ENCODE measurements at places on chromosomes 5 and 9.

DNA sequence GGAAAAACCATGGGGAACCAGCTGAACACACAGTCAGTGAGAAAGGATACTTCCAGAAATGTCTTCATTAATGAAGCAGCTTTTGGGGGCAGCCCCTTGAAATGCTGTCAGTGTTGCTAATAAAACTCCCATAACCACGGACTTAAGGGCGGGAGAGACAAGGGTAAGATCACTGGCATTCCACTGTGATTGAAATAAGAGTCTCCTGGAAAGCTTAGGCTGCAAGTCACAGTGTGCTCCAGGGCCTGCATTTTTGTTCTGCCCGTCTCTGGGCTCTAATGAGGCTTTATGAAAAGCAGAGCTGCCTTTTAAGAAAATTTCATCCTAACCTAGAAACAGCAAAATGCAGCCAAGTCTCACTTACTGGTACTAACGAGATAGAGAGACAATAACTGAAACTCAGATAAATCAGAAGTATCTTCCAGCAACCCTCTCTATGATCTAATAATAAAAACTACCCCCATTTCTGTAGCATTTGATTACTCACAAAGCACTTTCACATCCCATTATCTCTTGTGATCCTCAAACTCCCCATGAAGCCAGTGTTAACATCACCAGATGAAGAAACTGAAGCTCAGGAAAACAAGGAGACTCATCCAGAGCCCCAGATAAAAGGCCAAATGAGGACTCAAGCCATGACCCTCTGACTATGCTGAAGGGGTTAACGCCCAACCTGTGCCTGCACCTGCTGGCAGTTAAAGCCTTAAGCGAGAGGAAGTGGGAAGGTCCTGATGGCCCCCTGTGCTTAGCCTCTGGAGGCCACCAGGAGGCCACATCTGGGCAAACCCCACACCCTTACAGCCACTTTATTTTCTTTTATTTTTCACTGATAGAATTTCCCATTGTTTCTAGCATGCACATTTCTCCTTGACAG, 37.5 kb downstream of the SPOCK1 start:
- DNase-seq = no peak

- DNase-seq = no peak
These were observed 1.8 kb upstream of the BHMT start for GRCh38 chr5:79109527-79110492.

DNA sequence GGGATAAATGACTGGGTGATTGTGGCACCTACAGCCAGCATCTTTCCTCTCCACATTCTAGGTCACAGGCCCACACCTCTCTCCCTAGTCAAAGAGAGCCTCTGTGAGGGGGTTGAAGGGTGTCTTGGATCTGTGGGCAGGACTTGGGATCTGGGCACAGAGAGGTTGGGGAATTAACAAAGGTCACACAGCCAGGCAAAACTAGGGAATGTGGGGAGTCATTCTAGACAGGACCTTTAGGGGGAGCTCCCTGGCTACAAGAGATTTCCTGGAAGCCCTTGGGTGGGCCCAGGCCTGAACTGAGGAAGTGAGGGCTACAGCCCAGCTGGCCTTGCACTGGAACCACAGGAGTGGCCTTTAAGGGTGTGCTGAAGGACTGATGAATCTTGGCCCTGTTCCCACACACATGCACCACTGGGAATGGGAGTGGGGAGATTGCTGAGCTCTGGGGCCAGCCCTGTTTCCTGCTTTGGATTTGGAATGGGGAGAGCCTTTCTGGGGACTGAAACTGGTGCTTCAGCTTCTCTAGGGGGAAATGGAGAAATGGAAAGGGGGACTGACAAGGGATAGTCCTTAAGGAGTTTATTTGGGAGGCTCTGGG, 12.4 kb upstream of the CXXC5 start:
- DNase-seq = no peak

GRCh38 chr9:79768194-79768593, 196.4 kb downstream of the TLE4 start:
- DNase-seq = no peak

GRCh38 chr9:116979456-116979855, 292.4 kb downstream of the TRIM32 start:
- no peak for DNase-seq

GRCh38 chr9:137127301-137128157, 11.4 kb upstream of the GRIN1 start:
- DNase-seq = no peak

DNA sequence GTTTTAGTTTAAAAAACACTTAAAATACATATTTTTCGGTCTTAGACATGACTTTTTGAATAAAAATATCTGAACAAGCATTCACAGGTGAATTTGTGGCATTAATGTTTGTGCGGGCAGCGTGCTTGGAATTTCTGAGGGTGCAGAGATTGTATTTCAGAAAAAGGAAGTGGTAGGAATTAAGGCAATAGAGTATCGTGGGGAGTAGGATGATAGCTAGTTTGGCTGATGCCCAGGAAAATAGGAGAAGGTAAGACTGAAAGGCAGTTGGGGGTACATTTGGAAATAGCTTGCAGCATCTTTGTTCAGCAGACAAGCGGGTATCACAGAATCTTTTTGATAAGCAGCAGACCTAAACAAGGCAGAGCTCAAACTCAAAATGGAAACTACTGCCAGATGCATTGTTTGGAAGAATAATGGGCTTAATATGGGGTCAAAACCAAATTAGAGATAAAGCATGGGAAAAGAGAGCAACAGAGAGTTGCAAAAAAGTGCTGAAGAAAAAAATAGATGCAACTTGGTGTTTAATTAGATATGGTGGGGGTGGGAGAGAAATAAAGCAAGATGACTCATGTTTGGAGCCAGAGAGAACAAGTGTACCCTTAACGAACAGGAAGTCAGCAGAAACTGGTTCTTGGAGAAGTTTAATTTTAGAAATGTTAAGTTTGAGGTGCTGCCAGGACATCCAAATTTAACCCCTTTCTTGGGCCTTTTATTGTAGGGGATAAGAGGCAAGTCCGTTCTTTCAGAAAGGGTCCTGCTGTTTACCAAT, 85.7 kb upstream of the ARRDC3 start:
- no peak for DNase-seq

GRCh38 chr5:116576053-116576713, 1.6 kb upstream of the SEMA6A start:
- DNase-seq = no peak

DNA sequence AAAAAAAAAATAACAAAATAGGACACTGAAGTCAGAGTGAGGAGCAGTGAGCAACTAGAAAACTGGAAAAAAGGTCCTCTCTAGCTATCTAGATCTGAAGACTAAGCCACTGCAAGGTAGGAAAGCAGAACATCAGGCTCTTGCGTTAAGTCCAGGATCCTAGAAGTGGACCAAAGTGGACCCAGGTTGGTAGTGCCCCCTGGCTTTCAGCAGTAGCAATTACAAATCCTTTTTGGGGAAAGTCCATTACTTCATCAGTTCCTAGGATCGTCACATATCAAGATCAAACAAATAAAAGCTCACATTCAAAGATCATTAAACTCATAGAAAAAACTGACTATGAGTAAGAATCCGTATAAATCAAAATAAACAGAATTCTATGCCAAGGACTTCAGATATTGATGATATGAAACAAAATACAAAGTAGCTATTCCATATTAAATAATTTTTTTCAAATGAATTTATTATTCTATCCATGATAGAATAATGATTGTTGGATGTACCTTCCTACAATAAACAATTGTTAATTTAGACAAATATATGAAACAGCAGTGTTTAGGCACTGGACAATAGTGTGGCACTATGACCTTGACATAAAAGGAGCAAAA, 6.5 kb upstream of the RICTOR start:
- DNase-seq = no peak

GRCh38 chr5:10248378-10249260, 1.1 kb downstream of the ATPSCKMT start:
- DNase-seq = no peak

DNA sequence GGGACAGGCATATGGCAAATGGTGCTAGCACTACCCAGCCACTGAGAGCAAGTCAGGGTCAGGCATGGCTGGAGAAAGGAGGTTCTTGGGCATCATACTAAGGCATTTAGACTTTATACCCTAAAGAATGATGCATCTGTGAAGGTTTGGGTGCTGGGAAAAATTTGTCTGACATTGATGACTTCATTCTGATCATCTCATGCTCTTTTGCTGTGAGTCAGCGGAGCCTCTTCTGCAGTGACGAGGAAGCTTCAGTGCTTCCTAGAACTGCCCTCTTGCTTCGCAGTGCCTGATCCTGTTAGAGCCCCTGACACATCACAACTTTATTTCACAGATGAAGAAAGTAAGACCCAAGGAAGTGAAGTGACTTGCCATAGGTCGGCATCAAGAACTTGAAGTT, 266.6 kb upstream of the GAS1 start:
- no peak for DNase-seq

DNA sequence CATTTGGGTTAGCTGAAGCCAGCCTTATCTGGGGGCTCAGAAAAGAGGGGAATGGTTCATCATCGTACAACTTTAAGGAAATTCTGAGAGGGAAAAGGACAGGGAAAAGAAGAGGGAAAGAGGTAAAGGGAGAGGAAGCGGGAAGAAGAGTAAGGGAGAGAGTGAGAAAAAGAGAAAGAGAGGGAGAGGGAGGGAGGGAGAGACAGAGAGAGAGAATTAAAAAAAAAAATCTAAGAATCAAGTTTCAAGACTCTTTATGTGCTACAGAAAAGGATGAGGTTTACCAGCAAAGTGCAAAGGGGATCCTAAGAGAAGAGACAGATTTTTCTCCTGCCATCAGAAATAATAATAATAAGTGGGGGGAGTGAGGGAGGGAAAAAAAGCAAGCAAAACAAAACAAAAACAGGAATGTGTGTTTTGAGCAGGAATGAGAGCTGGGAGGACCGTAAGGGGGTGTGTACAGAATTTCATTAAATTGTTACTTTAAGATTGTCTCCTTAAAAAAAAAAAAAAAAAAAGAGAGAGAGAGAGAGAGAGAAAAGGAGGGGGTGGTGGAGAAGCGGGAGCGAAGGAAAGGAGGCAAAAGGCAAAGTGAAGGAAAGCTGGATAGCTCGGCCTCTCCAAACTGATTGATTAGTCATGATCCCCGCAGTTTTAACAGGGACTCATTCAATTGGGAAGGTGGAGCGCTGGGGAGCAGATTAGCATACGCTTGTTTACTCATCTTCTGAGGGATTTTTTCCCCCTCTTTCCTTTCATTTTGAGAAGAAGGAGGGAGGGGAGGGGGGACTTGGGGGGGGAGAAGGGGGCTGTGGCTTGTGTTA, 438 bp upstream of the PAPPA start:
- DNase-seq = no peak

DNA sequence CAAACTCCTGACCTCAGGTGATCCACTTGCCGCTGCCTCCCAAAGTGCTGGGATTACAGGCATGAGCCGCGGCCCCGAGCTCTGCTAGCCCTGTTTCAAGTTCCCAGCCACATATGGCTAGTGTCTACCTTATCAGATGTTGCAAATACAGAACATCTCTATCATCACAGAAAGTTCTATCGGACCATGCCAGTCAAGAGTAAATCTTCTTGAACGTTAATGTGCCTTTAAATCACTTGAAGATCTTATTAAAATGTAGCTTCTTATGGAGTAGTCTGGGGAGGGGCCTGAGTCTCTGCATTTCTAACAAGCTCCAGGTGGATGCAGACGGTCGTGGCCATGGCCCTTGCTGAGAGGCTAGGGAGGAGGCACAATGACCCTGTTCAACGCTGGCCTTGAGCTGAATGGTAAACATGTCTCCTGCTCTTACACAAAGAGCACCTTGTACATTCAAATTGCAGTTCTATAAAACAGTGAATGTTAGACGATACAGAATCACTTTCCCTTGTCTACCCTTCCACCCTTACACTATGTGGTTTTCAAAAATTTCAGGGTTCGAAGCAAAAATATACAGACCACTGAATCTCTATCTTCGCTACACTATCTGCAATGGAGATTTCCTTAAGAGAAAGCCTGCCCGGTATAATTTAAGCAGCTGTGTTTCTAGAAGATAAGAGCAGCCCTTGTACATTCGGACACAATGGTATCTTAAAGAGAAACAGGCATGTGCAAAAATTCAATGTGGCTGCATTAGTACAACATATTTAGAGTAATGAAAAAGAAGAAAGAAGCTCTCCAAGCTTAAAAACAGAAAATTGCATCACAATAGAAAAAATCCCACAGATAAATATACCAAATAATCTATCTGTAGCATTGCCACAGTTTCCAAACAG, 114.1 kb downstream of the FRMD3 start:
- DNase-seq = no peak

- no peak for DNase-seq
These were observed 472.8 kb downstream of the BRINP1 start for GRCh38 chr9:118896324-118897000.

DNA sequence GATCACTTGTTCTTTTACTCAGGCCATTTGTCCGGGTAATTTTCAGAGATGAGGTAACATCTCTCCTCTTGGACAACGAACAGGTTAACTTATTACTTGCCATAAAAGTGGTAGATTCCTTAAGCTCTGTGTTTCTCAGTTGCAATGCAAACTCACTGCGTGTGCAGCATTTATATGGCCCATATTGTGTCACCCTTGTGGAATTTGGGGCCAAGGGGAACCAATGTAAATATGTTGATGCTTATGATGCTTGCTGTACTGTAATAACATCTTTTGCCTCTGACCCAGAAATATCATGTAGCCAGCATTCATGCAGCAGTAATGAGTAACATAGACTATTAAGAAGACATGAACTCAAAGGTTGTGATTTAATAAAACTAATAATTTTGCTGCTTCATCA, 175.8 kb downstream of the ADAMTS6 start:
- DNase-seq = no peak

DNA sequence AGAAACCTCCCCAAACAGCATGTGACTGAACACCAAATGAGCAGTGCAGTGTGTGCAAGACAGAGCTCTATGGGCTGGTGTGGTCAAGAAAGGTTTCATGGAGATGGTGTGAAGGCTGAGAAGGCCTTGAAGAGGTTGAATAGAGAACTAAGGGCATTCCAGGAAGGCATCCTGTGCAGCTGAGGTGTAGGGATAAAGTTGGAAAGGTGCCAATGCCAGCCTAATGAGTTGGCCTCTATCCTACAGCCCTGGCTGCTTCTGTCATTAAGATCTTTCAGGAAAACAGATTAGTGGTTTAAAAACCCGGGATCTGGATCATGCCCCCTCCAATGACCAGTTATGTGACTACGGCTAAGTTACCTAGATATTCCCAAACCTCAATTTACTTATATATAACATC, 4.0 kb downstream of the HDAC3 start:
- no peak for DNase-seq

DNA sequence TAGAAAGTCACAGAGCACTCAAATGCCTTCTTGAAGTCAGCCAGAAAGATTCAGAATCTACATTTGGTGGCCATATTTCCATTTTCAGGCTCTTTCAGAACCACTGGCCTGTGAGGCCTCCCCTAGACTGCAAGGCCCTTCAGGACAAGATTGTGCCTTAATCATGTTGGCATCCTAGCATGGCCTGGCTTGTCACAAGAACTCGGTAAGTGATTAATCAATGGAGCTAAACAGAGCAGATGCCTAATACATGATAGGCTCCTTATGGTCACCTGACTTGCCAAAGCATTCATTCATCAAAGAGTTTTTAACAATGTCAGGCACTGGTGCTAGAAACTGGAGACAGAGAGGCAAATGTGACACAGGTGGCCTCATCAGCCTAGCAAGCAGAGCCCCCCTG, 70.3 kb downstream of the PGM5 start:
- DNase-seq = no peak

- DNase-seq = no peak
These were observed 11.8 kb downstream of the HDHD3 start for GRCh38 chr9:113364951-113365350.
